HepG2 (cell line): ENCODE measurements at places on chromosomes 2 and 18. TPM values are rescaled to one million over a fixed set of nuclear protein-coding genes. Genes with fewer than 3 reads are reported as not detected.
A peak's percentile ranks its signal among the peaks of the same experiment; 100 is the strongest.

Gene UNC80
- not detected in 2 replicates for total RNA-seq

Gene LTBP1
- total RNA-seq = 0.22 and 0.34 TPM in 2 replicates

Gene KCTD1
- 4.5 and 6.8 TPM in 2 replicates for total RNA-seq

Gene DSG3
- not detected in 2 replicates for total RNA-seq

Gene TUBB8B
- 0.71 and 0.98 TPM in 2 replicates for total RNA-seq

Gene SATB2
- 5.2 and 5.5 TPM in 2 replicates for total RNA-seq

Gene UGT1A3
- total RNA-seq = 0.11 TPM in 1 of 2 replicates, not detected in the other

Gene ASB18
- not detected in 2 replicates for total RNA-seq

Gene SLC39A10
- 7.2 and 13.2 TPM in 2 replicates for total RNA-seq

GRCh38 chr2:50727636-50728339, 304.1 kb downstream of the NRXN1 start:
- no peak for DNase-seq
- H3K27ac ChIP-seq = no peak overlapping the region
- H3K36me3 ChIP-seq = no peaks in the 10 kb centered on the region

- peaks cover 86% of the 10 kb centered on the region for H3K4me1 ChIP-seq
- no peak overlapping the region for H3K4me3 ChIP-seq
- H3K27me3 ChIP-seq = no peaks in the 10 kb centered on the region
- DNase-seq = peak; percentile 91
- H3K36me3 ChIP-seq = no peaks in the 10 kb centered on the region
Measured at GRCh38 chr2:215749092-215749957, 264.0 kb downstream of the MREG start.

DNA sequence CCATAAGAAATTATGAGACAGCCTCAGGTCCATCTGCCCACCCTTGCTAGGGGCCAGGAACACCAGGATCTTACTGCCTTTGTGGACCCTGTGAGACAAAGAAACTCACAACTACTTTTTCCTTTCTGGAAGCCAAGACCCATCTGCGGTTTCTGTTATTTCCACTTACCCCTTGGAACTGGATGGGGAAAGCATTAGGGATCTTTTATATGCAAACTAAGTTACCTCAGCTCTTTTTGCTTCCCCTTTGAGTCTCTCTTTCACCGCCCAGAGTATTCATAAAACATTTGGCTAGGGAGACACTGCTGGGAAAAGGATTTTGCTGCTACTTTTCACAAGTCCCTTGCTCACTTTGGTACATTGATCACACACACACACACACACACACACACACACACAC, 95.7 kb downstream of the ZNF385B start:
- H3K4me3 ChIP-seq = no peak overlapping the region
- DNase-seq = no peak
- no peaks in the 10 kb centered on the region for H3K4me1 ChIP-seq
- H3K27me3 ChIP-seq = no peaks in the 10 kb centered on the region
- H3K36me3 ChIP-seq = no peaks in the 10 kb centered on the region

GRCh38 chr2:12723736-12724463, 7.2 kb downstream of the TRIB2 start:
- H3K4me3 ChIP-seq = no peak overlapping the region
- H3K36me3 ChIP-seq = no peaks in the 10 kb centered on the region

- H3K27ac ChIP-seq = peak overlapping the region; percentile 9
- peak overlapping the region; percentile 59 for H3K4me3 ChIP-seq
- H3K4me1 ChIP-seq = peaks cover 24% of the 10 kb centered on the region
Measured at GRCh38 chr2:170744248-170745002, 25.8 kb upstream of the ERICH2 start.

DNA sequence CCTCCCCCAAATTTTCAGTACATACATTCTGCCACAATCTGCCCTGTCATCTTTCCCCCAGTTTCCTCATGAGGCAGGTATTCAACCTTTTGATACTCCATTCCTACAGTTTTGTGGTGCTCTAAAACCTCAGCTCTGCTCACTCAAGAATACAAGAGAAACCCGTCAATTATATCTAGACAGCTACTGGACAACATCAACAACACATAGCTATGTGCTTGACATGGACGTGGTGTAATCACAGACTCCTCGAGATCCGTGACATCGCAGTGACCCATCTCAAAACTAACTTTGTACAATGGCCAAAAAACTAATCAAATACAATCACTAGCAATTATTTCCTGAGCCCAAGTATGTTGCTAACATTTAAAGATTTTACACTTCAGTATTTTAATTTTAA, 23.6 kb downstream of the WDSUB1 start:
- DNase-seq = no peak
- H3K4me1 ChIP-seq = no peaks in the 10 kb centered on the region
- no peak overlapping the region for H3K27ac ChIP-seq
- no peaks in the 10 kb centered on the region for H3K36me3 ChIP-seq

- H3K36me3 ChIP-seq = no peaks in the 10 kb centered on the region
- H3K27ac ChIP-seq = no peak overlapping the region
- no peaks in the 10 kb centered on the region for H3K27me3 ChIP-seq
- DNase-seq = no peak
Measured at GRCh38 chr2:25561136-25561850, 112.1 kb downstream of the DTNB start.

GRCh38 chr2:120395221-120396012, 49.5 kb downstream of the INHBB start:
- no peaks in the 10 kb centered on the region for H3K36me3 ChIP-seq
- peaks cover 54% of the 10 kb centered on the region for H3K4me1 ChIP-seq
- H3K27ac ChIP-seq = no peak overlapping the region
- no peak for DNase-seq
- H3K27me3 ChIP-seq = peaks cover 3% of the 10 kb centered on the region; the same call in 1 of the 3 replicates
- no peak overlapping the region for H3K4me3 ChIP-seq

DNA sequence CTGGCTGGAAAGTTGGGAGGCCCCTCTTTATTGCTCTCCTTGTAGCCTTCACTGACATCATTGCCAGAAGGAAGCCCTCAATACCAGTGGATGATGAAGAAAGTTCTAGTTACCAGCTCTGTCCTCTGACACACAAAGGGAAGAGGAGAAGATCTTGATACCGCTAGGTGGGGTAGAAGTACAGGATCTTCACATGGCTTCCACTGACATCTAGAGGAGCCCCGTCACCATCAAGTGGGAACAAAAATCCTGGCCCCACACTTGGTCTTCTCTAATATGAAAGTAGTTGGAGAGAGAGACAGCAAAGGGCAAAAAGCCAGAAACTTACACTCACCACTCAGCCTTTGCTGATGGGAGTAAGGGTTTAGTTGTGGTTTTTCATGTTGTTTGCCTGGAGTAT, 12.4 kb downstream of the XIRP2 start:
- peak; percentile 67 for DNase-seq
- H3K27me3 ChIP-seq = no peaks in the 10 kb centered on the region
- no peak overlapping the region for H3K27ac ChIP-seq

DNA sequence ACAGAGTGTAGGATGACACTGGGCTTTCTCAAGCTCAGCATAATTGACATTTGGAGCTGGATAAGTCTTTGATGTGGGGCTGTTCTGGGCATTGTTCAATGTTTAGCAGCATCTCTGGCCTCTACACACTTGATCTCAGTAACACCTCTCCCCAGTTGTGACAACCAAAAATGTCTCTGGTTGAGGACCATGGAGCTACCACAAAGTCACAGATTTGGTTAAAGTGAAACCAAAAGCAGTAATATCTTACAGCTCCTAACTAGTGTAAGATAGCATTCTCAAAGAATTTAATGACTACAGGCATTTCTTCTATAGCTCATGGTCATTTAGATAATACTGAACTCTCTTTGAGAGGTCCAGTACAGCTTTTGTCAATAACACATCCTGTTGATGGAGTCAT, 23.4 kb upstream of the PAX3 start:
- H3K4me3 ChIP-seq = no peak overlapping the region
- H3K4me1 ChIP-seq = peaks cover 15% of the 10 kb centered on the region
- no peak for DNase-seq
- H3K36me3 ChIP-seq = no peaks in the 10 kb centered on the region
- peaks cover 33% of the 10 kb centered on the region for H3K27me3 ChIP-seq
- no peak overlapping the region for H3K27ac ChIP-seq

DNA sequence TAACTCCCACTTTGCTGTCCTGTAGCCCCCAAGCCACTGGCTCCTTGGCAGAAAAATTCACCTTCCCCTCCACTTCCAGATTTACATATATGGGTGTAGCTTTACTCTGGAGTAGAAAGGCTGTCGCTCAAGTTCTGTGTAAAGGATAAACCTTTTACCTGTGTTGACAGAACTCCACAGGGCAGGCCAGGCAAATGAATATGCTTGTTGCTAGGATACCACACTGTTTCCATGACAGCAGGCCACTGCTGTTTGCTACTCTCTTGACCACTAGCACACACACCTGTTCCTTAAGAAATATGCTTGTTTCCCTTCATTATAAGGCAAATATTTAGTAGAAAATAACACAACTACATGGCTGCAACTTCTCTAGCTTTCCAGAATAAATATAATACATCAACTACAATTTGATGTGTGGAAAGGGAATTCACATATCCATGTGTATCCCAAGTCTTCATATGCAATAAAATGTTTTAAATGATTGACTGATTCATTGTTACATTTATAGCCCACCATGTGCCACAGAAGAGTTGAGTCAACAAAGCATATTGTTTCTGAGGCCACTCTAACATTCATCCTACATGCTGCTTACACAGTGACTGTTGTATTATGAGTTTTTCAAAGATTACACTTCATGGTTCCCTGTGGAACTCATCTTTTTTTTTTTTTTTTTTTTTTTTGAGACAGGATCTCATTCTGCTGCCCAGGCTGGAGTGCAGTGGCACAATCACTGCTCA, 56.2 kb upstream of the ROCK1 start:
- no peak overlapping the region for H3K4me3 ChIP-seq
- DNase-seq = peak; percentile 24
- H3K27ac ChIP-seq = no peak overlapping the region
- H3K27me3 ChIP-seq = 0 out of 3 replicates have a peak, but pooled peaks cover 2% of the 10 kb centered on the region
- no peaks in the 10 kb centered on the region for H3K4me1 ChIP-seq
- H3K36me3 ChIP-seq = no peaks in the 10 kb centered on the region

DNA sequence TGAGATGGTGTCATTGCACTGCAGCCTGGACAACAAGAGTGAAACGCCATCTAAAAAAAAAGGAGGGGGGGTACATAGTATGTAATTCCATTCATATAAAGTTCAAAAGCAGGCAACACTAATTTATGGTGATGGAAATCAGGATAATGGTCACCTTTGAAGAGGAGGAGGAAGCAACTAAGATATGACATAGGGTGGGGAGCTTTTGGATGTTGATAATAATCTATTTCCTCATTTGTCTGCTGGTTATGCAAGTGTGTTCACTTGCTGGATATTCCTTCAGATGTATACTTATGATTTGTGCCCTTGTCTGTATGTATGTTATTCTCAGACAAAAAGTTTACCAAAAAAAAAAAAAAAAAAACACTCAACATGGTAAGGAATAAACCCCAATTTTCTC, 28.6 kb upstream of the ATIC start:
- H3K27ac ChIP-seq = no peak overlapping the region
- no peaks in the 10 kb centered on the region for H3K36me3 ChIP-seq
- no peak overlapping the region for H3K4me3 ChIP-seq
- H3K27me3 ChIP-seq = no peaks in the 10 kb centered on the region

DNA sequence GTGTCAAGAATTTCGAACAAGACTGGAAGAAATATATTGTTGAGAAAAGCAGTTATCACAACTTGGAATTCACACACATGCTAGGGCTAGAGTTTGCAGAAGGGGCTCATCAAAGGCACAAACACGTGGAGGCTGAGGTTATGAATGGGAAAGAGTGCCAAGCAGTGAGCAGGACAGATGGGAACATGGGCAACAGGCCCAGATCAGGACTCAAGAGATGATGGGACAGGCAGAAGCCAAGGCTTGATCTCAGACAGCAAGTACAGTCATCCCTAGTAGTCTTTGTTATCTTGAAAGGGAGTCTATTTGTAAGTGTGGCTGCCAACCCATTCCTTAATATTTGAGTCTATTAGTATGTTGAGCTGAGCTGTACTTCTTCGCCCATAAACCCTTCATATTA, 22.2 kb upstream of the EPC2 start:
- H3K27ac ChIP-seq = no peak overlapping the region
- no peaks in the 10 kb centered on the region for H3K4me1 ChIP-seq
- H3K36me3 ChIP-seq = no peaks in the 10 kb centered on the region

DNA sequence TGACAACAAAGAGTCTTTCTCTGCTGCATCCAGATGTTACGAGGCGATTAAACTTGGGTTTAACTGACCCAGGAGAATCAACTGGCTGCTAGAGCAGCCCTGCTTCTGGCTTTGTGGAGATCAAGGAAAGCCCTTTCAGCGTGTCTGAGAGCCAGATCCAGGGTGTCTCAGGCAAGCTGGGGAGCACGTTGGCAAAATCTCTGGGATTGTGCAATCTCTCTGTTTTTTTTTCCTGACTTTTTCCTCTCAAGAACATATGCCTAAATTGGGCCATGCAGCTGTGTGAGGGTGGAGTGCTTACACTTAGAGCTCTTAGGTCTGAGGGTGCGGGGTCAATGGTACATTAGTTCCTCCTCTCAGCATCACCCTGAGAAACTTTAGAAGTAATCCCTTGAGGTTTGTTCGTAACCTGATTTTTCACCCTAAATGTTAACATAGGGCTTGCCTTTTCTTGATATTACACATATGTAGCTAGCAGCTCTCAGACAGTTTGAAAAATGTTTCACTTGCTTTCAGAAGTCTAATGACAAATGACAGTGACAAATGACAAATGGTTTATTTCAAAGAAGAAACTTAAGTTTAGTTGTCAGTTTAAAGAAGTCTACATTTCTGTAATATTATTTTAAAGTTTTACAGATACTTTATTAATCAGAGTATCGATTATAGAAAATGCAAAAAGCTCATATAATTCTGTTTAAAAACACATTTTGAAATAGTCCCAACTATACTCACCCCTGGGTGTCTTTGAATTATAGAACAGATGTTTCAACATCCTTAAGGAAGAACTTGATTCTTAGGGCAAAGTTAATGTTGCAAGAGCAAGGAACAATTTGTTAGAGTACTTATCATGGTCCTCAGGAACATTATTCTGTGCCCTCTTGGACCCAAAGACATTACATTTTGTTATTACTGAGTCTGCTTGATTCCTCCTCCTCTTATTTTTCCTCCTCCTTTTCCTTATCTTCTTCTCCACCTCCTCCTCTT, 38.4 kb upstream of the ZSWIM2 start:
- H3K27ac ChIP-seq = no peak overlapping the region
- H3K4me3 ChIP-seq = no peak overlapping the region
- no peak for DNase-seq
- H3K27me3 ChIP-seq = no peaks in the 10 kb centered on the region; the same call in 1 of the 2 replicates
- no peaks in the 10 kb centered on the region for H3K36me3 ChIP-seq

DNA sequence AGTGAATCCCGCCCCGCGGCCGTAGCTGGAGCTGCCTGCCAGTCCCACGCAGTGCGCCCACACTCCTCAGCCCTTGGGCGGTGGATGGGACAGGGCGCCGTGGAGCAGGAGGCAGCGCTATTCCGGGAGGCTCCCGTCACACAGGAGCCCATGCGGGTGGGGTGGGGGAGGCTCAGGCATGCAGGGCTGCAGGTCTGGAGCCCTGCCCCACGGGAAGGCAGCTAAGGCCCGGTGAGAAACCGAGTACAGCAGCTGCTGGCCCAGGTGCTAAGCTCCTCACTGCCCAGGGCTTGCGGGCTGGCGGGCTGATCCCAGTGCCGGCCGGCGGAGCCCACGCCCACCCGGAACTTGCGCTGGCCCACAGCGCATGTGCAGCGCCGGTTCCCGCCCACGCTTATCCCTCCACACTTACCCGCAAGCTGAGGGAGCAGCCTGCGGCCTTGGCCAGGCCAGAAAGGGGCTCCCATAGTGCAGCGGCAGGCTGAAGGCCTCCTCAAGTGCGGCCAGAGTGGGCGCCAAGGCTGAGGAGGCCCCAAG, 1152.8 kb upstream of the CELF4 start:
- no peaks in the 10 kb centered on the region for H3K4me1 ChIP-seq
- H3K27me3 ChIP-seq = no peaks in the 10 kb centered on the region
- H3K36me3 ChIP-seq = no peaks in the 10 kb centered on the region
- H3K4me3 ChIP-seq = no peak overlapping the region
- no peak for DNase-seq

GRCh38 chr2:139529080-139529479, 748.9 kb upstream of the NXPH2 start:
- H3K4me1 ChIP-seq = no peaks in the 10 kb centered on the region
- DNase-seq = no peak
- H3K4me3 ChIP-seq = no peak overlapping the region
